ENCODE measurements at places on chromosomes 5 and 9.

- DNase-seq = no peak
Observed at GRCh38 chr9:129712634-129713401, 40.0 kb downstream of the PTGES start.

GRCh38 chr5:107296572-107296971 lies 374.2 kb downstream of the EFNA5 start:
- no peak for DNase-seq

DNA sequence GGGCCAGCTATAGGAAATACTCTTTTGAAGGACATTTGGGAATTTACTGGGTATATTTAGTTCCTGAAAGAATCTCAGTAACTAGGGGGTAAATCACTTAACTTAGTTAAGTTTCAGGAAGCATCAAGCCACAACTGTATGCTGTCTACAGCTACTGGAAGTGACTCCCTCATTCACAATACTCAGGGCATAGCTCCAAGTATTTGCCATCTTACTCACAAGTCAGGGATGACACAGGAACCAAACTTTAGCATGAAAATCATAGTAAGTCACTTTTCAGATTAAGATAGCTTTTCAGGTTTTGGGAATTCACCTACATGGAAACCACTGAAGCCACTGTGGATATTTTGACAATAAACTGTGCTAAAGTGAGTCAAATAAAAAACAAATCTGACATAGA lies 242.4 kb upstream of the ATP10B start:
- no peak for DNase-seq

DNA sequence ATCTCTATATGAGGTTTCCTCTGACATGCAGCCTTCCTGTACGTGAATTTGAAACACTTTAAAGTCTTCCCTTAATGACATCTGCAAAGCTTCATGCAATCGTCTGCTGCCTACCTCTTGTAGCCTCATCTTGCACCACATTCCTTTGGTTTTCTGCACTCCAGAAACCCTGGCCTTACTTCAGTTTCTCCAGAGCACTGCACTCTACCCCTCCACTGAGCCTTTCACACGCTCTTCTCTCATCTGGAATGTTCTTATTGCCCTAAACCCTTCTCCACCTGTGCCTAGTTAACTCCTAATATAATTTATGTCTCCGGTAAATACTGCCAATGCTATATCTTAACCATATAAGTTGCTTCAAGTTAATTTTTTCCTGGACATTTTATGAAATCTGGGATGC lies 168.8 kb upstream of the SLC27A6 start:
- no peak for DNase-seq

- DNase-seq = peak; percentile 94
Observed at GRCh38 chr5:150412319-150413175, at the start of gene CD74. Gene CD74 (minus strand): TSS chr5:150412910. CDS start chr5:150412749, 161 bp downstream.

DNA sequence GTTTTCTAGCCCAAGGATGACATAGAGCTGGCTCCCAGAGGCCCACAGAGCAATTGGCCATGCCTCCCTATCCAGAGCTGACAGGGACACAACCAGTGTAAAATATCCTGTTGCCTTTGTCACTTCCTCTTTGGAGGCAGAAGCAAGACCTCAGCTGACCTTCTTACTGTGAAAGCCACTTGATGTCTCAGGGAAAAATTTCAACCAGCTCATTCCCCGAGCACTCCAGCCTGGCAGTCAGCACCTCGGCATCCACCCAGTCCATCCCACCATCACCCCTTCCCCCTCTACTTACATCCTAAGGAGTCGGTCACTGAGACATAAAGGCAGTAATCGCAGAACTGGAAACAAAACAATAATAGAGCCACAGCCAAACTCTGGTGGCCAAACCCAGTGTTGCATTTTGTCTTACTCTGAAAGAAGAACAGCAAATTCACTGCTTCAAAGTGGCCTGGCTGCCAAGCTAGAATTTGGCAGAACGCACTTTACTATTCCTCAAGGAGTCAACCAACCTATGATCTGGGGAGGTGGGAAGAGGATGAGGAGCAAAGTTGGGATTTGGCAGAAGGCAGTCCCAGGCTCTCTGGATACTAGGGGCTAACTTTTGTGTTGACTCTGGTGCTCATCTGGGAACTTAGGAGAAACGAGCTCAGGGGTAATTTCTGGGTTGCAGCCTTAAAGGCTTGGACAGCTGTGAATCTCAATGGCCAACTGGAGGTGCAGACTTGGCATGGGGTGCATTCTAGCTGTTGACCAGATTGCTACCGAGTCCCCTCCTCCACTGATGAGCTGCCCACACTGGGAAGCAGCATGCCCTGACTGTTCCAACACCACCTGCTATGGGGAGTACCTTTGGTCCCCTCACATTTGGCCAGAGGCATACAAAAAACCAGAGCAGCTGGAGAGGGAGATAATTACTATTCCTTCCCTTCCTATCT lies 13.6 kb downstream of the NIPAL4 start:
- no peak for DNase-seq

DNA sequence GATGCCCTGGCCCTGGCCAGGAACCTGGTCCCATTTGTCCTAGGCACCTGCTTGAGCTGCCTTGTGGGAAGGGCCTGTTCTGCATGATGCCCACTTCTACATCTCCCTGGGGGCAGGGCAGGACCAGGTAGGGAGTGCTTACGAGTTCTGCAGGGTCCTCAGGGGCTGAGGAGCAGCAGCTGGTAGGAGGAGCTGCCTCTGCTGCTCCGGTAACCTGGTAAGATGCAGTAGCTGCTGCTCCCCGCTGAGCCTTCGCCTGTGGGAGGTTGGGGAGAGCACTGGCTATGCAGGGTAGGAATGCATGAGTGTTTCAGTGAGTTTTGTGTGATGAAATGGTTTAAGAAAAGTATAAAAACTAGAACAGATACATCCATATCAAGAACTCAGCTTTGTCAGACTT lies 13.6 kb downstream of the LRRC8A start:
- no peak for DNase-seq

DNA sequence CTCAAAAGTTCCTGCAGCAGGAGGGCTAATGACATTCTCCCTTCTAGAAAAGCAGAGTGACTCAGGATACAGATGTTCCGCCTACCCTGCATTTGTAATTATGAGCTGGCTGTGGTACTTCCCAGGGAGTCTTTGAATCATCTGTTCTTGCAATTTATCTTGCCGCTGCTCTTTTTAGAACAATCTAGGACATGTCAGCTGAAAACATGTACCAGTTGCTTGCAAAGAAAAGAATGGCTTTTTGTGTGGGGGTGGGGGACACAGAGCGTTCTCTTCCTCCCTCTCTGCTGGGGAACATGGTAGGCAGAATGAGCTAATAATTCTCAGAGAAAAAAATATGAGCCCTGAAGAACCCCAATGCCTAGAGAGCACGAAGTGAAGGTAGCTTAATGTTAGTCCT lies 51.7 kb upstream of the TUT7 start:
- no peak for DNase-seq

DNA sequence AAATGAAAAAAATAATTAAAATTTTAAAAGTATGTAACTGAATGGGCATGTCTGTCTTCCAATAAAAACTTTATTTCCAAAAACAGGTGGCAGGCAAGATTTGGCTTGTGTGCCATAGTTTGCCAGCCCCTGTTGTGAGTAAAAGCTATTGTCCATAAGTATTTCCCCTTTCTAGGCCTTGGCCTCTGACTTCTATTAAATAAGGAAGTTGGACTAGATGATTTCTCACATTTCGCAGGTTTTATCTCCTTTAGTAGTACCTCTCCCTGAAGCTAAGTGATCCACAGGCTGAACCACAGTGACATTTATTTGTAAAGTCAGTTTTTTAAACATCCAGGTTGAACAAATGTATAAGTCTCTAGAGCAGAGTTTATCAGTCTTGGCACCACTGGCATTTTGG lies 41.3 kb downstream of the RECK start:
- no peak for DNase-seq
